ENCODE measurements at places on chromosomes 7 and 10.

GRCh38 chr7:12403287-12404181, at the start of gene VWDE:
TSS of gene VWDE (minus strand) at chr7:12403865. CDS start at chr7:12403716, 149 bp downstream.
- no peak for DNase-seq

DNA sequence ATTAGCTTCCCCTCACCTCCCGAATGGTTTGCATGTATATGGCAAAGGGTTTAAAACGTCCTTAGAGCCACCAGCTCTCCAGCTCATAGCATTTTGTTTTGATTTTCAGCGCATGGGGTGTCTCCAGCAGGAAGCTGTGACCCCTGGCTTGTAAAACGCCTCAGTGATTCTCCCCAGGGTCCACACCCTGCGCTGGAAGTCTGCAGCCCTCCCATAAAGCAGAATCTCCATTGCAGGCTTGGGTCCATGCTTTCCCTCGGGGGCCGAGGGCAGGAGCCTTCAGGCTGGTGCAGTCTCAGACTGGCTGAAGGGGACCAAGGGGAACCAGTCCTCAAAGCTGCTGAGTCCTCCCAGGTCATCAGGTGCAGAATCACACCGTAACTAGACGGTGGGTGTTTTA, 109.7 kb downstream of the VIPR2 start:
- no peak for DNase-seq

DNA sequence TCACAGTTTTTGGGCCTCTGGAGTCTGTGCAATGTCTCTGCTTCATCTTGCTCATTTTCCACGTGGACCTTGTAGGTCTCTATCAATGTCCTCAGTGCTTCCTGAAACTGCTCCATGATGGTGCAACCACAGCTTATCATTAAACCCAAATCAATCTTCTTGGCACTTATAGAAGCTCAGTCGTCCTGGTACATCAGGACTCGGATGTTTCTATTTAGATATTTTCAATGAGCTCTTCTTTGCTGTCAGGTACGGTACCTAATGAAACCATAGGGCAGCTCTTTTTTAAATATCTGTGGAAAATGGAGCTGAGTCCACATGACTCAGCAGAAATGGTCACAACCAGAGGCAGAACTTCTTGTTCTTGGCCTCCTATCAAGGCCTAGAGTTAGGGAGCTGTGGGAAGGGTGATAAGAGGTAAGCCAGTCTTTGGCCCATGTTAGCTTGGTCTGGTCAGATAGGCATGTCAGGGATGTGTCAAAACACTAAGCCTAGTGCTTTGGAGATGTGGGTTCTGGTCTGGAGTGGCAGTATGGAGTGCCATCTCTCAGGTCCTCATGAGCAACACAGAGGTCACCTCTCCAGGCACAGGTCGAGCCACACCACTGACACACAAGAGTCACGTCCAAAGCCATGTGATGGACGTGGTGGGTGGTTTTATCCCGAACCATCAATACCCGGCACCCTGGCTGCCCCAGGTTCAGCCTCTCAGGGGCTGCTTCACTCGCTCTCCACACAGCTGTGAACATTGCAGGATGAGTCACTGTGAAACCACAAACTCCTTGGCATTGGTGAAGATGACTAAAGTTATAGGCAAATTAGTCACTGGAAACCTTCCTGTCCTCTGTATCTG, 87.0 kb downstream of the TBXAS1 start:
- DNase-seq = peak; percentile 78

DNA sequence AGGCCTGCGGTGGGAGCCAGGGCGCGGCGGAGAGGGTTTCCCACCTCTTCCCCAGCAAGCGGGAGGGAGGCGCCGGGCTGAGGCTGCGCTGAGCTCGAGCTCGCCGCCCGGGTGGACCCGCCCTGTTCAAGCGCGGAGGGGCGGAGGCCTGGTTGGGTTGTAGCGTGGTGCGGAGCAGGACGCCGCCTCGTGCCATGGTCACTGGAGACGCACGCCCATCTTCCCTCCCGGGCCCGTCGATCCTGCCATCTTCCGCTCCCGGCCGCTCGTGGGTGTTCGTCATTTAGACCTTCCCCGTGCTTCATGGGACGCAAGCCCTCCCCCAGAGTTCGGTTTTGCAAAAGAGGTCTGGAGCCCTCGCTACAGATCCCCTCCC, 9.3 kb upstream of the EN2 start:
- DNase-seq = no peak

GRCh38 chr10:132752378-132752777, 33.6 kb downstream of the NKX6-2 start:
- no peak for DNase-seq

DNA sequence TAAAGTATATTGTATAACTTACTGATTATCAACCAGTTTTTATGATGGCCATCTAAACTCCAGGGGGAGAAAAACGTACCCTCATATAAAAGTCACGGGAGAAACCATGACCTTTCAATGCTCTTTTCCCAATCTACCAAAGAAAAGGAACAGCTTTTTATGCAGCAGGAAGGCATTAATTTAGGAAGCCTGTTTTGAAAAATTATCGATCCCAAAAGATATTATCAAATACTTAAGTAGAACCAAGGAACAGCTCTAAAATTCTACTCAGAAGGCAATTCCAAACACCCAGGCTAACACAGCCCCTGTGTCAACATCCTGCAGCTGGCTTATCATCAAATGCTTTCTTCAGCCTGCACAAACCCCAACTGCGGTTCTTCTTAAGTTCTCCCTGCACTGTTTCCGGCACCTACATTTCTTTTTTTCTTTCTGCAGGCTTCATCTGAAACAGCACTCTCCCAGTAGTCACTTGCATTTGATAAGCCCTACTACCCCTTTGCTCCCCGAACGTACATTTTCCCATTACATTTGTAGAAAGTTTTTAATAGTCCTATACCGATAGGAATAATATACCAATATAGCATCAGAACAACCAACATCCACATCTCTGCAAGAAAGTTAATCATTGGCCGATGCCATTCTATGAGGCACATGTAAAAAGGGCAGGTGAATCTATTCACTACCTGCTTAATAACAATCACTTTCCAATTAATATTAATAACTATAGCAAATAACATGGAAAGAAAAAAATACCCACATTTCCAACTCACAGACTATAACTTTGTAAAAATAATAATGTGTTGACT, 47.9 kb downstream of the PIP4K2A start:
- no peak for DNase-seq

DNA sequence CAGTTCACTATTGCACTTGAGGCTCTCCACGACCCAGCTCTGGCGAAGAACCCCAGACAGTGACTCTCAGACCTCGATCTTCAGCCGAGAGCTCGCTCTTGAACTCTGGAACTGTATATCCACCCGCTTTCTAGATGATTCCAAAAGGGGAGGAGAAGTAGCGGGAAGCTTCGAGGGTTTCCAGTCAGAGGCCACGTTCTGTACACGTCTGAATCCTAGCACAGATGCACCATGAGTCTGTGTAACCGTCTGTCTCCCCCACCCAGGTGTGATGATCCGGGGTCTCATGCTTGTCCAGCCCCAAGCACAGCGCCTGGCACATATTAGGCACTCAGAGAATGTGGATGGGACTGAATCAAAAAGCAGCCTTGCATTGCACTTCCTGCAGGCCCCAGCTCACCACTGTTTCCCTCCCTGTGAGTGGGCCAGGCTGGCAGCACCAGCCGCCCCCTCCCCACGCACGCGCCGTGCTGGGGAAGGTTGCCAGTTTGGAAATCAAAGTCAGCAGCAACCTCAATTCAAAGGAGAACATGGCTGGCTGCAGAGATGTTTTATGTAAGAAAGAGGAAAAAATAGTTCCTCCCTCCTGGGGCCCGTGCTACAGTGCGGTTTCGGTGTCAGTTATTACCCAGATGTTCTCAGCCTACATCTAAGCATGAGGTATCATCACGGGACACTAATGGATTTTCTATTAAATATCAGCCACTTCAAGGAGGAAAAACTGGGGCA, 5.7 kb downstream of the GRID2IP start:
- DNase-seq = no peak

GRCh38 chr10:67452892-67453291, 243.1 kb downstream of the CTNNA3 start:
- DNase-seq = no peak

GRCh38 chr7:50210706-50211115, 93.8 kb upstream of the IKZF1 start:
- DNase-seq = no peak

DNA sequence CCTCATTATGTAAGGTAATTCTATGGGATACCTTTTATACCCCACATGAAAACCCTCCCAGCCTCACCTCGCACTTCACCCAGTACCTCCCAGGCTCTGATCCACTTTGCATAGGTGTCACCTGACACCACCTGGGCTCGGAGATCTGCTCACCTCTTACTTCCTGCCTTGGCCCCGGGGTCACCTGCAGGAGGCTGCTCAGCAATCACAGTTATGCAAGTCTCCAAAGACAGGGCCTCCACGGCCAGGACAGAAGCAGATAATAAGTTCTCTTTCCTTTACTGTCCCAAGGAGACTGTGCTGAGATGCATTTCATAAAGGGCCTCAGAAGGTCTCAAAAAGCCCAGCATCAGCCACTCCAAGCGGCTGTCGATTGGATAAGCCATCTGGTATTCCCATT, 112.4 kb upstream of the PPP2R2D start:
- no peak for DNase-seq

DNA sequence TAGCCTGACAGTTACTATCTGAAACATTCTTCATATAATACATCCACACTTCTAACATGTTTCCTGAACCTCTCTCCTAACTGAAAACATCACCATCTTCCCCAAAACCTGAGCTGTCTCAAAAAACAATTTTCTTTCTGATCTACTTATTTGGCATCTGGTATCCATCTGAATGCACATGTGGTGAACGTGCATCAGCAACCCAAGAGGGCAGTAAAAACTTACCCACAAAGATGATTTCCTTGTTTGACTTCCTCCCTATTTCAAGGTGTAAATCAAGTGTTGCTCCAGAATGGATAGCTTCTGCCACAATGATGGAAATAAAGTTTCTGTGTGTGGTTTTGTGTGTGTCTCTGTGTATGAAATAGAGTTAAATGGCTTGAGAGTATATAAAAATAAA, 500.4 kb downstream of the MAGI2 start:
- no peak for DNase-seq

DNA sequence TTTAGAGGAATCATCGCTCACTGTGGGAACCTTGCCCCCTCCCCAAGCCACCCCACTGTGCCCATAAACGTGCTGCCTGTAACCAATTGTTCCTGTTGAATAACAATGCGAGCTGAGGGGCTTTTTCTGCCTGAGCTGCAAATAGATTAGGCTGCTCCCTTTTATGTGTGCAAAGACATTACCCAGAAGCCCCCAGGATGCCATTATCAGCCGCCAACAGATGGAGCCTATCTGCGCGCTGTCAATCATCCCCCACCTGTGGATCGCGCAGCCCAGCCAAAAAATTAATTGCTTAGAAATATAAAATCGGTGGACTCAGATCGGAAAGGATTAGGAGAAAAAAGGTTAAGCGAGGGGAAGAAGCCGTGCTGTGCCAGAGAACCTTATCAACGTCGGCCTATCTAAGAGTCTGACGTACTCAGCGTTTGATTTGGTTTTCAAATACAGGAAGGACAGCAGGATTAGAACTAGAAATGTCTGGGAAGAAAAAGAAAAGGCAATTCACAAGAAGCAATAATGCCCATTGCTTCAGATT, 167.3 kb upstream of the MYO3A start:
- no peak for DNase-seq

DNA sequence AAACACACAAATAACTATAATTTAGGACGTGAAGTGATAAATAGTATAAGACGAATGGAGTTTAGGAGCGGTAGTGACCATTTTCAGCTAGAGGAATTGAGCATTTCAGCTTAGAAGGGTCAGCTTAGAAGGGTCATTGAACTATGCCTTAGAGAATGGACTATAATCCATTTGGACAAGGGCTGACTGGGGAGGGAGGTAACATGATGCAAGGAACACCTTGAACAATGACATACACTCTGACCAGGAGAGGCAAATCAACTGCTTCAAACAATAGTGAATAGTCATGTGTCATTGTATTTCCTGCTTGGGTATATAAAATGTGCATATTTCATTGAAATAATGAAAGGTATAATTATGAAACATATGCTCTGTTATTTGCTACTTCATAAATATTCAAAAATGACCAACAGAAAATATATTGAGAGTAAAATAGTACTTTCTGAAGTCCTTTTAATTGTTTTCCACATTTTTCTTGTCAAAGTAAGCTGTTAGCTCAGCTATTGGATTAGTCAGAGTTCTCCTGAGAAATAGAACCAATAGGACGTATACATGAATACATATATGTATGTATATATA, 40.5 kb upstream of the WASL start:
- no peak for DNase-seq

GRCh38 chr7:37065779-37066271, 341.5 kb upstream of the AOAH start:
- DNase-seq = no peak

All from brain pericyte (primary cell).